ENCODE measurements at places on chromosomes 12 and 14.

- no peak for DNase-seq
These were observed 653.3 kb upstream of the MIS18BP1 start for GRCh38 chr14:45906257-45906656.

DNA sequence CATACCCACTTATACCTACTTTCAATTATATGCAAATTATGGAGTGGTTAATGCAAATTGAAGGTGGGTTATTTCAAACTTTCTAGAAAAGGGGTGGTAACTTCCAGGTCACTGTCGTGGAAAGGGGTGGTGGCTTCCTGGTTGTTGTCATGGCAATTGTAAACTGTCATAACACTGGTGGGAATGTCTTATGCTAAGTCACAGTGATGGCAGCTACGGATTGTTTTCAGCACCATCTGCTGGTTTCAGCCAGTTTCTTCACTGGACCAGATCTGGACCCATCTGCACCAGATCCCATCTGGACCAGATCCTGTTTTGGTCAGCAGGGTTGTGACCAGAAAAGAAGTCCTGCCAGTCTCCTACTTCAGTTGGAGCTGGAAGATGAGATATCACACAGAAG lies 1469.3 kb downstream of the AACS start:
- DNase-seq = no peak

GRCh38 chr12:42426746-42427145 lies 100.8 kb downstream of the PPHLN1 start:
- DNase-seq = no peak

GRCh38 chr12:95591731-95592130 lies 40.5 kb upstream of the USP44 start:
- DNase-seq = no peak

DNA sequence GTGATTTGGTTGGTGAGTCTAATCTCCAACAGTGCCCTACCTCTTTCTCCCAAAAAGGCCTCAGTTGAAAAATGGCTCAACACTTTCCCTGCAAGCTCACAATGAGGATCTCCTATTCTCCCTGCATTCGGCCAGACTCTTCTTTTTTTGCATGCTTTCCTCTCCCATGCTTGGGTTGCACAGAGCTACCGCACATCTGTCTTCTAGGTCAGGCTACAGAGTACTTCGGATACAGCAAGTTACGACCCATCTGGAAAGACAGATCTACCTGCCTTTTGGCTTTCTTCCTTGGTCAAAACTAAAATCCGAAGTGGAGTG lies 305 bp upstream of the SLC16A7 start:
- no peak for DNase-seq

GRCh38 chr12:104551-105081 lies 38.0 kb downstream of the IQSEC3 start:
- DNase-seq = no peak

DNA sequence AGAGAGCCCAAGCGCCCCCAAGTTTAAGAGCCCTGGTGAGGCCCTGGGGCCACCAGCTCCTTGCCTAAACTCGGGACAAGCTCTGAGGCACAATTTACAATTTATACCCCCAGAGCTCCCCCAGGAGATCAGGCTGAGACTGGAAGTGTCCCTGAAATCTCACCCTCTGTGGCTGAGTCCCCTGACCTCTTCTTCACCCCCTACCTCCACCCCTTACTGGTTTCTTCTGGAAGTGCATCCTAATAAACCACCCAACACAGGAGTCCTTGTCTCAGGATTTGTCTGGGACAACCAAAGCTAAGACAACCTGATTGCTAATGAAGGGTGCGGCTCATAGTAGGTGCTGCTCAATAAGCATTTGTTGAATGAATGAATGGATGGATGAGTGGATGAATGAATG lies 206.4 kb downstream of the BCL11B start:
- DNase-seq = no peak

DNA sequence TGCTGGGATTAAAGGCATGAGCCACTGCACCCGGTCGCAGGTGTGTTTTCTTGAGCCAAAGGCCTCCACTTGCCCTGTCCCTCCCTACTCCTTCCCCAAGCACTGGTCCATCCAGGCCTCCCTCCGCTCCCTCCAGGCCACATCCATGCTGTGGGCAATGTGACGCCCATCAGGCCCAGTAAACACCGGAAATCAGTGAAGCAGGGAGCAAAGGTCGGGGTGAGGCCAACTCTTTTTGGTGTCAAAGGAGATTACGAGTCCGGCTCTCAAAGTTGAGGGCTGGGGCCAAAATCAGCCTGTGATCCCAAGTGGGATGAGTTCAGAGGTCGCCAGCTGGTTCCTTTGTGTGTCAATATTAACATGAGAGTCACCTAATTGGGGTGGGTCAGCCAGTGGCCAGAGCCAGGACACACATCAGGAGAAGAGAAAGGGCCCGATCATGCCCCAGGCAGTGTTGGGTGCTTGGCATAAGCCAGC lies 195.7 kb downstream of the RBM19 start:
- DNase-seq = no peak

- DNase-seq = no peak
These were observed 85.4 kb downstream of the HECTD1 start for GRCh38 chr14:31122098-31122611.

GRCh38 chr12:114003286-114003685 lies 37.2 kb upstream of the RBM19 start:
- DNase-seq = no peak

DNA sequence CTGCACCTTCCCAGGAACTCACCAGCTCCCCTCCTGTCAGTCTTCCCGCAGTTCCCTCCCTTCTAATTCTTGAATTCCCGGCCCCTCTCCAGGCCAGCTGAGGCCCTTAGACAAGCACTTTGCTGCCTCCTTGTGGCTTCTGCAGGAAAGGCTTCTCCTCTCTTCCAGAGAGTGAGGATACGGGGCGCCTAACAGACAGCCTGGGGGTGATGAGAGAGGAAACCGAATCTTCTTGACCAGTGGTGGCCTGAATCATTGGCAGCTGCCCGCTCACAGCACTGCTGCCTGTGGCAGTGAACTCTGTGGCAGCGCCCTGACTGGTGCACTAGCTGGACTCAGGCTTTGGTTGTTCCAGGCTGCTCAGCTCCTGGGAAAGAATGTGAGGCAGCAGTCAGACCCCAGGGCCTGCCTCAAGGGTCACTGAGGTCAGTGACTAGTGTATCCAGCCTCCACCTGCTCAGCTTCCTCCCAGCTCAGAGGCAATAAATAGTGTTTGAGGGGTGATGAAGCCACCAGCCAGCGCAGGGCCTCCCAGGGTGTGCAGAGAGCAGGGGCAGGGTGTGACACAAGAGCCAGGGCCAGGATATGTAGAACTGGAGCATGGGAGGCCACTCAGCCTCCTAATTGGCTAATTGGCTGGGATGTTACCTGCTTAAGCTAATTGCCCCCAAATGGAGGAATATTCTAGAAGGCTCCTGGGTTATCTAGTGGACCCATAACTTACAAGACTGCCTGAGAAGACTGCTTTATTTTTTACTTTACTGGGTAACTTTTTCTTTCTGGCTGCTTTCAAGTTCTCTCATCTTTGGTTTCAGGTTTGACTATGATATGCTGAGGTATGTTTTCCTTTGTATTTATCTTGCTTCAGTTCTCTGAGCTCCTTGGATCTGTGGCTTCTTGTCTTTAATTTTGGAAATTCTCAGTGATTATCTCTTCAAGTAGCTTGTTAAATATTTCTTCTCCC lies 12.9 kb upstream of the MCRS1 start:
- DNase-seq = peak; percentile 59

GRCh38 chr14:58770491-58770982 lies 132.8 kb downstream of the DACT1 start:
- DNase-seq = no peak
